ENCODE measurements at places on chromosomes 12 and 14.

DNA sequence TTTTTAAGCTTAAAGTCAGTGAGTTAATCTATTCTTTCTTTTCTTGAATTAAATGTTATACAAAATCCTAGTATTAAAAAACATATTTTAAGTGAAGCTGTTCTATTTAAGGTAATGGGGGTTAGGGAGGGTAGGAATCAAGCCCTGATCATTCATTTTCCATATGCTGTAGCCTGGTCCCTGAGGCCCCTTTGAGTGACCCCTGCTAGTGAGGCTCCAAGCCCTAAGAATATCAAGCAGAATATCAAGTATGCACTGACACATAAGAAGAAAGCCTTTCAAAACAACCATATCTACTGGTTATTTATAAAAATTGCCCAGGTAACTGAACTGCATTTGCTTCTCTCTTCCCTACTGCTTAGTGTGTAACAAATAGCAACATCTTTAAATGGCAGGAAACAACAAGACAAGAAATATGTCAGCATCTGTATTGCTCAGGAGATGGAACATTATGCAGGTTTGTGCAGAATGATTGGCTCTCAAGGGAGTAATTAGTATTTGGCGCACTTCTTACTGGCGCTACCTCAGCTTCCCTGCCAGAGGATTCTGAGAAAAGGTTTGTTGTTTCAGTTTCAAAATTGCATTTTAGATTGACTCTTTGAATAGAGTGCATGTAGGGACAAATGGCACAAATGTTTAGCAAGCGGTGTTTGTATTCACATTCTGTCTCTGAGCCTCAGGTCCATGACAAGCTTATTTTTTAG is 223.0 kb downstream of the DUSP6 start:
- DNase-seq = no peak

- no peak for DNase-seq
Measured at GRCh38 chr14:91503000-91503504, 7.1 kb downstream of the PPP4R3A start.

DNA sequence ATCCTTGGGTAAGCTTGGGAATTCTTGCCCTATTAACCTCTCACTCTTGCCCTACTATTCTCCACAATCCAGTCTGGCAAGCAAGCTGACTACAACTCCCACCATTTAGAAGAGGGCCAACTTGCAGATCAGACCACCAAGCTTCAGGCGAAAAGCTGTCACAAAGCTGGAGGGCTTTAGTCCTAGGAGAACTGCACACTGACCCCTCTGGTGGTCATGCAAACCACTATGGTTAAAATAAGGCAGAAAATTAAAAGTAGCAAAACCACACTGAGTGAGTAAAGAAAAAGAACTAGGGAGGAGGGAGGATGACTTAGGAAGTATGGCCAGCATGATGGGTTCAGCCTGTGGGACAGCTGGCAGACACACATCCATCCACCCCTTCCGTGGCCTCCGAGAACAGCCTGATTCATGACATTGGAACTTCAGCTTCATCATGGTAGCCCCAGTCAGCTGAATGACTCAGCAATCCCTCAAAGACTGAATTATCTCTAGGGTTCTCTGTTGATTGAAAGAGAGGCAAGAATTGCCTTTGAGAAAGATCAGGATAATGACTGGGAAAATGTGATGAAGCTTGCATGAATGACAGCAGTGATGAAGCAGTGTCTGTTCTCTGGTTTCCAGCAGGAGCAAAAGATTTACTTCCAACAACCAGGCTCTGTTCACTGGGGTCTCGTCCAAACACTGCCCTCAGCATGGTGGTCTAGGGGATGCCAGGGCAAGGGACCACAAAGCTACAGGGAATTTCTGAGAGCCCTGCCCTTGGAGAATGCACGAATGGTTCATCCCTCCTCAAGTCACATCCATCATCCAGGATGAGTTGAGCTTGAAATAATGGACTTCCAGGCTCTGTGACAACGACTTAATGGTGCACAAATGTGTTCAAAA is 24.4 kb downstream of the PITPNM2 start:
- DNase-seq = peak; percentile 75

DNA sequence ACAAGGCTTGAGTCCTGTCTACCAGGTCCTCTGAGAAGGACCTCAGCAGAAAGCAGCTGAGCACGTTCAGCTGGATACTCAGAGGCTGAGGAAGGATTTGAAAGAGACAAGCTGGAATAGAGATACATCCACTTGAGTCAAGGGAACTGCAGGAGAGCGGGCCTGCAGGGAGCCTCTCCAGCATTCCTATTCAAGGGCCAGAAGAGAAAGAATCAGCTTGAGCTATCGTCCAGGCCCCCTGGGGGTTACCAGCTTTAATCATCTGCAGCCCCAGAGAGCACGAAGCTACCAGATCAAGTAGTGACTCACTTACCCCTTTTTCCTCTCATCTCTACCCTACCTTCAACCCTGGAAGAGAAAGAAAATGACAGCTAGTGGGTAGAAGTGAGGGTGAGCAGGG is 80.9 kb downstream of the NDUFA12 start:
- no peak for DNase-seq

DNA sequence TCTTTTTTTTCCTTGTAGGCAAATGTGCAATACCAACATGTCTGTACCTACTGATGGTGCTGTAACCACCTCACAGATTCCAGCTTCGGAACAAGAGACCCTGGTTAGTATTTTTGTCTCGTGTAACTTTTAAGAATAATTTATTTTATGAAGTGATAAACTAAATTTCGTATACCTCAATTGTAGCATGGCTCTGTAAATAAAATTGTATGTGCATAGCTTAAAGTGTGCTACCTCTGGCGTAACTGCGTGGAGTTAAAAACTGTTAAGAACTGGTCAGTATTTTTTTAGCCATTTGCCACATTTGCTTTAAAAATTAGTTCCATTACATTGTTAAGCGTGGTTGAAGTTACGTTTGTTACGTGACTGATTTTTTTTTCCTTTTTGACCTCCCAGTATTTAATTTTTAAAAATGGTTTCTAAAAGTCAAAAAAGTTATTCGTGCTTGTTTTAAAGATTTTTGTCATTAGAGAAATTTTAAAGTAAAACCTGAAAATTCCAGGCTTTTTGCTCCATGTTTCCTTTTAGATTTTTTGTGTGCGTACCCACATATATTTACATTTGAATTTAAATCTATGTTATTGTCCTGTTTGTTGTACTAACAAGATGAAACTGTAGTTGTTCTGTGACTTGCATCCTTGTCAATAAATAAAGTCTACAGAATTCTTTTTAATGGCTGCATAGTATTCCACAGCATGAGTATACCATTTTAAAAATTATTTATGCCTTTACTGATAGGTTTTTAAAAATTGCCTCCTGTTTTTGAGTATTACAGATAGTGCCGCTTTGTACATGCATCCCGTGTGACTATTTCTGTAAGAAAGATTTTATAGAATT is 1.4 kb downstream of the MDM2 start:
- DNase-seq = no peak

DNA sequence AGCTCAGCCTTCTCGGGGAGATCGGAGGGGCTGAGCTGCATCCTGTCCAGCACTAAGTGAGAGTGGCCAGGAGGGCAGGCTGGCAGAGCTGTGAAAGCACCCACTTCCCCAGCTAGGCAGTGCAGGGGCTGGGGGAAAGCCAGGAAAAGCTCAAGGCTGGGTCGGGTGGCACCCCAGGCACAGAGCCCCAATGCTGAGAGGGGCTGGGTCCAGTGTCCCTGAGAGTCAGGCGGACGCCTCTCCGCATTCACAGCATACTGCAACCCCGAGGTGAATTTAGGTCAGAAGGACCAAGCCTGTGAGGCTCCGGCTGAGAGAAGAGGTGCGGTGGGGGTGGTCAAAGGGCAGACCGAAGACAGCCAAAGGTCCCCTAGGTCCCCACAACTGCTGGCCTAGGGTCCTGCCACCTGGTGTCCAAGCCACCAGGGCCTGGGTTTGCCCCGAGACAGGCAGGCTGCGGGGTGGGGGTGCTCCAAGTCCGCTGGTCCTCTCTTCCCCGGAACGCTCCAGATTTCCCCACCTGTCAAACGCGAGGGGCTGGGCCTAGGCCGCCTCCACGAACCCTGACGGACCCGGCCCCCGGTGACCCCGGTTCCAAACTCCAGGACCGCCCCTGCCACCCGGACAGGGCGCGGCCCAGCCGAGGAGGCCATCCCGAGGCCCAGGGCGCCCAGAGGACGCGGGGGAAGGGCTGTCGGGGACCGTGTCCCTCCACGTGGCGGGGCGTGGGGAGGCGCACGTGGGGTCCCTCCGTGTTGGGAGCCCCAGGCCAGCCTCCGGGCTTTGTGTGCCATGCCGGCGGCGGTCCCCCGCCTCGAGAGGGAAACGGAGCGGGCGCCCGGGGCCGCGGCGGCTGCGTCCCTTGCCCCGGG is 527 bp downstream of the CAMKK2 start:
- no peak for DNase-seq

- no peak for DNase-seq
Measured at GRCh38 chr14:77457115-77457521, 283 bp downstream of the VIPAS39 start.

- no peak for DNase-seq
Measured at GRCh38 chr12:55767156-55767555, 24.2 kb downstream of the GDF11 start.

- no peak for DNase-seq
Measured at GRCh38 chr12:131312793-131313545, 359.3 kb downstream of the ADGRD1 start.

DNA sequence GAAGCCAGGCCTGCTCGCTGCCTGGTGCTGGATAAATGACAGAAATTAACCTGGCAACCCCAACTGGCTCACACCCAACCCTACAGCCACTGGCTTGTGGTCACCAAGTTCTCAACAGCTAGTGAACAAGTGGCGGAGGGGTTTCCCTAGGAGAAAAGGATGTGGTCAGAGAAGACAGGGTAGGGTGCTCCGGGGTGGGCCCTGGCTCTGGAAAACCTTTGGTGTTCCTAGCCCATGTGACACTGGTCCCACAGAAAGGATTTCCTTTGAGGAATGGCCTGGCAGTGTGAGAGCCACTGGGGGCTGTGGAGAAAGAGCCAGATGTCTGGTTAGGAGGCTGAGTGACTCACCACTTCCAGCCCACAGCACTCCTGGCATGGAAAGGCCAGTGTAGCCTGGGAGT is 8.7 kb downstream of the SYNE3 start:
- peak; percentile 72 for DNase-seq

- peak; percentile 55 for DNase-seq
Measured at GRCh38 chr12:84842406-84843013, 70.1 kb downstream of the SLC6A15 start.

- no peak for DNase-seq
Measured at GRCh38 chr14:89378119-89378518, 38.9 kb downstream of the FOXN3 start.

- no peak for DNase-seq
Measured at GRCh38 chr14:88005050-88005481, at the start of gene GPR65. GPR65 (plus strand) TSS chr14:88005135; CDS start chr14:88010848, 5,713 bp downstream.

- DNase-seq = no peak
Measured at GRCh38 chr12:117863002-117863709, 105.6 kb downstream of the KSR2 start.

GRCh38 chr12:53991077-53991460 is 6.1 kb downstream of the HOXC10 start:
- no peak for DNase-seq

DNA sequence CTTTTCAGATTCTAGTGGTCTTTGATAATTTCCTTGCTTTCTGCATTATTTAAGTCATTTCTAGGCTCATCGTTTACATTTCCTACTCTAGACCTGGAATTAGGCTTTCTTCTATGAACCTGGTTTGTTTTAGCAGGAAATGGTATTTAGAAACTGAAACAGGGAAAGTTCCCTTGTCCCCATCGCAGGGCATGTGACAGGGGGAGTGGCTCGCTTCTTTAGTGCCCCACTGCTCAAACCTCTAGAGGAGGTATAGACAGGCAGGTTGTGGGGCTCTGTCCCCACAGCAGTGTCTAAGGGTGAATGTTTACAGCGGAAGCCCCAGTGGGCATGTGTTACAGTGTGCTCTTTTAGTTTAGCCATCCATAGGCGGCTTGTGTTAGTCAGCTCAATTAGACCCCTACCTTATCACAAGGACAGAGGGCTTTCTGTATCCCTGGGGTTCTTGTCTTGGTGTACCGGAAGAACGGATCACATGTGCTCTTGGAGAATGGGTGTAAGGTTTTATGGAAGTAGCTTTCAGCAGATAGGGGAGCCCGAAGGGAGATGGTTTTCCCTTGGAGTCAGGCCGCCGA is 25.0 kb downstream of the IFT81 start:
- no peak for DNase-seq

- DNase-seq = peak; percentile 41
Measured at GRCh38 chr14:105281371-105282097, 19.3 kb downstream of the BRF1 start.

DNA sequence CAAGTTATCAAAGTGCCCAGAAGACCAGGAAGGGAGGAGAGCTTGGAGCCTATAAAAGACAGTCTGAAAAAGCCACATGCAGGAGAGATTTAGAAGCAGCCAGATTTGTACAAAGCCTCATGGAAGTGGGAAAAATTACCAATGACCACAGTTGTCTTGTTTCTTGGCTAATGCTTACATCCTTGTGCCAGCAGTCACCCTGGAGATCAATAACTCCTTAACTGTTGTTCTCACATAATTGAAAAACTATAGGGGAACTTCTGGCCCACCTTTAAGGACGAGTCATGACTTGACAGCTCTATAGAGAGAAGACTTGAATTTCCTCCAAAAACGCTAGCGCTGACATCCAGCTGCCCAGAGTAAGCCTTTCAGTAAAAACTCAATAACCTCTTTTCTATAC is 313.1 kb downstream of the GALC start:
- DNase-seq = no peak

DNA sequence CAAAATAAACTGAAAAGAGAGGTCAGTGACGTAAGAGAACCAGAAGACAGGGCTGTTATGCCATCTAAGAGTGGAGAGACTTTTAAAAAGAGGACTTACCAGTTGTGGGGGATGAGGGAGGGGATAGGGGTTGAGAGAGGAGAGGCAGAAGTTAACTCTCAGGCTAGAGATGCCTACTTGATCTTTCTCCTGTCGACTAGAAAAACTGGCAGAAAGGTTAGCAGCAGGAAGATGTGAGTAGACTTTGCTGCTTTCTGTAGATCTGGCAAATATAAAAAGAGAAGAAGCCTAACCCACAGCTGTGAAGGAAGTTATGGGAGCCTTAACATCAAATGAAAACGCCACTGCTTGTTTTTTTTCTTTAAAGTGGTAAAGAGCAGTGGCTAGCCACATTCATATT is 10.7 kb downstream of the CREBL2 start:
- DNase-seq = no peak

DNA sequence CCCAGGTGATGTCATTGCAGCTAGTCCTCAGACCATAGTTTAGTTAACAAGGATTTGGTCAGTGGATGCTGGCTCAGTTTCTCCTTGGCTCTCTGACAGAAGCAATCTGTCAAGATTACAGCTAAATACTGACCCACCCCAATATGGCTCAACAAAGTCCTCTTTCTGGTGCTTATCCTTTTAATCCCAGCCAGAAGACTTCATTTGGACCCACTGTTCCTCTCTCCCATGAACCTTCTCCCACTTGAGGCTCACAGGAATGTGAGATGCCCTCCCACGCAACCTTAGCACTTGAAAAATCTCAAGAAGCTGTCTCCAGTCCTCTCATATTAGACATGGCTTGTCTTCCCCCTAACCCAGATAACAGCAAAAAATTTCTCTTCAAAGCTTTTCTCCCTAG is 47.7 kb downstream of the C12orf50 start:
- no peak for DNase-seq

- DNase-seq = no peak
Measured at GRCh38 chr12:47139000-47139681, 59.4 kb upstream of the AMIGO2 start.
